NCI-H1092 treated with DMSO at 0.1 percent for 48 hours (cell line): ENCODE measurements at places on chromosomes 7 and 10.

- no peak for DNase-seq
These were observed 264.8 kb downstream of the KIF20B start for GRCh38 chr10:89966211-89966610.

GRCh38 chr10:77457266-77457665 is 180.3 kb downstream of the KCNMA1 start:
- DNase-seq: no peak

DNA sequence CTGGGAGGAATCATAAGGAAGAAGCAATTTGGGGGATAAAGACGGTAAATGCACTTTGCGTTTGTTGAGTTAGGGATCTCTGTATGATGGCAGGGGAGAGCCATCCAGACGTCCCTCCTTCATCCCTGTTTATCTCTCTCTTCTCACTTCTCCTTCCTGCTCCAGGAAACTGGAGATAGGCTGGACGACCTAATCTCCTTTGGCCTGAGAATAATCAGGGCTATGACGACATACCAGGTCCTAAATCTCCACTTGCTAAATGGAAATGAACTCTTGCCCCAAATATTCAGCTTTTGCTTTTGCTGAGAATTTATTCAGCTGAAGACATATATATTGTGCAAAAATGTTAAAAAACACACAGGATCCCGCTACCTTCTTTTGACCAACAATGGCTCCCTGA is 182.9 kb upstream of the INHBA start:
- DNase-seq: no peak

GRCh38 chr10:89156161-89156835 is 50.8 kb downstream of the CH25H start:
- DNase-seq: no peak

GRCh38 chr7:21651697-21652096 is 108.9 kb downstream of the DNAH11 start:
- no peak for DNase-seq

DNA sequence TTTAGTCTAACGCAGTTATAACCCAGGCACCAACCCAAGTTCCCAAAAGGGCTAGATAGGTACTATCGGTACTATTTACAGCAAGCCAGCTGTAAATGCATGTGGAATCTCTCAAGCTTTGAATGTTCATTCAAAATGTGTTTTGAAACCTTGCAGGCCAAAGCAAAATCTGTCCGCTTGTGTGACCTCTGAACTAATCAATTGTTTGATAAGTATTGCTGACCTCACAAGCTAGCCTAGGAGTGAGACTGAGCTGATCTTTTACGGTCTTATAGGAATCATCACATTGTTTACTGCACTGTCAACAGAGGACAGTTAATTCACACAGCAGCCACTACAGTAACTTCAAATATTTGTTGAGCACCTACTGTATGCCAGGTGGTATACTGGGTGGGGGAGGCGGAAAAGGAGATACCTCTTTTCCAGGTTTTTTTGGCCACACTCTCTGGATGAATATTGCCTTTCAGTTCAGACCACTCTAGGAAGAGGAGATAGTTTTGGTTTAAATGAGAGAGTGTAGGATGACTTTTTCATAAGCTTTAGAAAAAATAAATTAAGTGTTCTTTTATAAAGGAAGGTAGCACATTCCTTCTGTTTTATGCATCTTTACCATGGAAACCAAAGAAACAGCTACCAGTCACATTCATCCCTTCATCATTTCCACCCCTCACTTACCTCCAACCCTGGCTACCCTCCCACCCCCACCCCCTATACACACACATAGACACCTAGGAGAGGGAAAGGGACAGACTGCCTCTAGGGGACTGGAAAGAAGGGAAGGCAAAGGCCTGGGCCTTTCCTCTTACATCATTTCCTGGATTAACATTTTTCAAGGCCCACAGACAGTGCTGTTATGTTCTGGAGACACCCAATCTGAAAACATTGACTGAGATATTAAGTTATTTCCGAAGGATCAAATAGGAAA is 2.4 kb downstream of the PAPSS2 start:
- DNase-seq: no peak

DNA sequence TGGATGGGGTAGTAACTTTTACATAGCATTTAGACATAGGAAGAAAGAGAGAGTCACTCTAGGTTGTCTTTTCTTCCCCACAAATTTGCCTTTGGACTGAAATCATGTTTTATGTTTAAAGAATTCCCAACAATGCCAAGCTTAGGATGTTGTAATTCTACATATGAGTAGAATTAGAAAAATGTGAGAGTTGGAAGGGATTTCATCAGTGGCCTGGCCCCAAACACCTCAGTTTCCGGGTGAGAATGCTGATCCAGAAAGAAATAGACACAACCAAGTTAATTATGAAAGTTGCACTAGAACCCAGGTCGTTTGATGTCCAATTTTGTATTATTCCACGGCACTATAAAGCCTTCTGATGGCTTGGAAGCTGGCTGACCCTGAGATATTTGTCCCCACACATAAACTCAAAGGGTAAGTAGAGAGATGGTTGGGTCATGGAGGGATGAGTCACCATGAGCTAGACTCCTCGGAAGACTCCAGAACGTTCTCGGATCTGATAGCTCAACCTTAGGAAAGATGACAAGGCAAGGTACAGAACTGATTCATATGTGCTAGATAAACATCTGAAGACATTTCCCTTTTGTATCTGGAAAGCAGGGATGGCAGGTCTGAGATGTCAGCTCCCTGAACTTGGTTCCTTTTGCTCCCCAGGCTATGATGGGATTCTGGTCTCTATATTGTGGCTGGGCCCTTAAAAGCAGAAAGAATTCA is 48.8 kb upstream of the SLC35B4 start:
- no peak for DNase-seq

GRCh38 chr7:72447465-72448204 is 35.5 kb upstream of the CALN1 start:
- DNase-seq: no peak

GRCh38 chr10:7491949-7492659 is 81.3 kb upstream of the SFMBT2 start:
- no peak for DNase-seq

DNA sequence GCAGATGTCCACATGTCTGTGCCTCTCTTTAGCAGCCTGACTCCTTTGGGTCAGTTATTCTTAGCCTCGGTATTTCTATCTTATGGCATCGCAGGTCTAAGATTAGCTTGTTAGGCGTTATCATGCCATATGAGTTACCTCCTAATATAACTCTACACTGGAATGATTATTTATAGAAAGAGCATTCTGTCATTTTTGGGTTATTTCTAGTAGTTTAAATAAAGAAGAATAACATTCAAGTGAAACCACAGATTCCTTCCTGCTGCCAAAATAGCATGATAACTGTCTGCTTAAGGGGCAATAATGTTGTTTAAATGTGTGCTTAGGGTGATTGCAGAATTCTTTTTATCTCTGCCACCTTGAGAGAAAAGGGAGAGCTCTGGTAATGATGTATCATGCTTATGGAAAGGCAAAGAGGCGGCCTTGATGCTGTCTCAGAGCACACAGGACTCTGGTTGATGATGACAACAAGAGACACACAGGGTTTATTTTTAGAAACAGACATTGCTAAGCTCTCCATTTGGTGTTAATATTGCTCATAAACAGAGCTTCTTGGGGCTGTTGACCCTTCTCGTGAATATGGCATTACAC is 10.4 kb downstream of the HDAC9 start:
- DNase-seq: no peak

DNA sequence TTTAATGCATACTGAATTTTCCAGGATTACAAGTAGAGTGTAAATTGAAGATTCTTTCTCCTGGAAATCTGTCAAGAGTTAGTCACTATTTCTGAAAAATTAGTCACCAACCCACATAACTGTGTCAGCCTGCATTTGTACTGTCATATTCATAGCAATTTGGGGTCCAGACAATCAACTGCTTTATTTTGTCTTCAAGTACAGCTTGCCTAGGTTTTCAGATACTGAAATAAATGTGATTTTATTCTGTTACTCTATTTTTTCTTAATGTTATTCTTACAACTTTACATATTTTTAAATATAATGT is 55.1 kb downstream of the CUBN start:
- DNase-seq: no peak

- DNase-seq: no peak
These were observed 49.1 kb upstream of the GLCCI1 start for GRCh38 chr7:7919449-7919945.

- DNase-seq: peak; percentile 34
These were observed 38.4 kb upstream of the PLXNA4 start for GRCh38 chr7:132614428-132615318.

DNA sequence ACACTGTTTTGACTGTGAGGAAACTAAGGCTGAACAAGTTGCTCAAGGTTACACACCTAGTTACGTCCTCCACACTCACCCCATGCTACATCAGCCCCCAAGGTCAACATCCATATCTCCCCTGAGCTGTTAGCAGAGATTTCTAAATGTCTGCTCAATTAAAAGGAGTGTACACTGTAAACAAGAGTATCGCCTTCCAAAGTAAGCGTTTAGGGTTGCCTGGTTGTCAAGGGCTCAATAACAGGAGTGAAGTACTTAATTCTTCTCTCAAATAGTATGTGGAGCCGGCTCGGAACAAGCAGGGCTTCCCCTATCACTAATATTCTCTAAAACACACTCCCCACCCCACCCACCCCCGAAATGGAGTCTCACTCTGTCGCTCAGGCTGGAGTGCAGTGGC is 412.8 kb upstream of the GALNT17 start:
- peak; percentile 72 for DNase-seq

- DNase-seq: no peak
These were observed 7.6 kb downstream of the TCF7L2 start for GRCh38 chr10:112957640-112958092.

GRCh38 chr10:46999217-46999616 is 88.0 kb downstream of the PTPN20 start:
- DNase-seq: no peak

GRCh38 chr7:143436325-143436946 is 6.8 kb upstream of the TAS2R60 start:
- DNase-seq: no peak

GRCh38 chr10:12702215-12702770 is 299.2 kb downstream of the CCDC3 start:
- DNase-seq: no peak

DNA sequence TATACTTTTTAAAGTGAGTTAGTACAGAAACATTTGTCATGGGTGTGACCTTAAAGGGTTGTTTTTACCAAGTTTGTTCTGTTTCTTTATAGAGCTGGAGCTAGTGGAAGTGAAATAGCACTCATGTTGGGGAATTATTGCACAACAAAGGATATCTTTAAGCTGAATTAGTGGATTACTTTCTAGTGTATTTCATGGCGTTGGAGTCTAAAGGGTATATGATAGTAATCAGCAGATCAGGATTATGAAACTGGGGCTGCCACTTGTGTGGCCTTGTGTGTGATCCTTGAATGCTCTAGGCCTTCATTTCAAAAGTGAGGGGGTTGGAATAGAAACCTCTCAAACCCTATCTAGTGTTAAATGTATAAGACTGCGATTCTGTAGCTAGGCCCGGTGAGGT is 123.6 kb downstream of the LYZL1 start:
- DNase-seq: no peak

DNA sequence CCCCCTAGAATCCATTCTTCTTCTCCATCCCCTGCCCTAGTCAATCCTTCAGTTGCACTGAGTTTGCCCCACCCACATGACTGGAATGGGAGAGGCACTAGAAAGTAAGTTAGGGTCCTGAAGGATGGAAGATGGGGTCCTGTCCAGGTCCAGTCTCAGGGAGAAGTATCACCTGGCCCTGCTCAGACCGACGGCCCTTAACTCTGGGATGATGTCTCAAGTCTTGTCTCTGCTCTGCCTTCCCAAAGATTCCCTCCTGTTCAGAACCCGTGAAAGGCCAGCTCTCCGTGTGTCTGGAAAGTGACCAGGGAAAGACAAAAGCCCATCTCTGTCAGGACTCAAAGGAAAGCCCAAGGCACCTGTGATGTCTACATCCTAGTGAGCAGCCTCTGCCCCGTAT is 88.8 kb downstream of the OAT start:
- DNase-seq: no peak

- peak; percentile 68 for DNase-seq
These were observed 179.9 kb upstream of the NPVF start for GRCh38 chr7:25408012-25408687.

DNA sequence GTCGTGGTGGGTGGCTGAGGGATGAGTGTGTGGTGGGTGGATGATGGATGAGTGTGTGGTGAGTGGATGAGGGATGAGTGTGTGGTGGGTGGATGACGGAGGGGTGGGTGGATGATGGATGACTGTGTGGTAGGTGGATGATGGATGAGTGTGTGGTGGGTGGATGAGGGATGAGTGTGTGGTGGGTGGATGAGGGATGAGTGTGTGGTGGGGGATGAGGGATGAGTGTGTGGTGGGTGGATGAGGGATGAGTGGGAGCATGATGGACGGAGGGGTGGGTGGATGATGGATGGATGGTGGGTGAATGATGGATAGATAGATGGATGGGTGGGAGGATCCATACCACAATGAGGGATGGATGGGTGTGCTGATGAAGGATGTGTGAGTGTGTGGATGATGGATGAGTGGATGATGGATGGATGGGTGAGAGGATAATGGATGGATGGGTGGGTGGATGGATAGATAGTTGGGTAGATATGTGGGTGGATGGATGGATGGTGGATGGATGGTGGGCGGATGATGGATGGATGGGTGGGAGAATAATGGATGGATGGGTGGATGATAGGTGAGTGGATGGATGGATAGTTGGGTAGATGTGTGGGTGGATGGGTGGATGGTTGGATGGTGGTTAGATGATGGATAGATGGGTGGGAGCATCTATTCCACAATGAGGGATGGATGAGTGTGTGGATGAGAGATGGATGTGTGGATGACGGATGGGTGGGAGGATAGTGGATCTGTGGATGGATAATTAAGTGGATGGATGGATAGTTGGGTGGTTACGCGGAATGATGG is 266.8 kb downstream of the CELF2 start:
- DNase-seq: no peak

DNA sequence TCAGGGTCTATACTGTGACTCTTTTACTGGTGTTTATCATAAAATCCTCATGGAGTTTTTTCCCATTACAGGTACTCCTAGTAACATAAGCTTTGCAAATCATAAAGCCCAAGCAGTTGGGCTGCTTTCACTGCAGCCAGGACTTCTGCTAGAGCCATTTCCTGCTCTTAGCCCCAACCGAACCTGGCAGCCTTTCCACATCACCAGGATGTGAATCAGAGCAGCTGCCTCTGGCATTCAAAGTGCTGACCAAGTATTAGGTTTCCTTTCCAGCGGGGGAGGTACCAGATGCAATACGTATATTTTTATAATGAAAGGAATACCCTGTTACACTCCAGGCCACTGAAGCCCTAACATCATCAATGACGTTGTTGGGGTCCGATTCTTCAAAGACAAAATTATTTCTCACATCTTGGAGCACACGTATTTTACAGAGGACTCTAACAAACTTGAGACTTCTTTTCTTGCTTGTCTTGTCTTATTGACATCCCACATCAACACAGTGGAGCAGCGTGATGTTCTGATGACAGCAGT is 3.6 kb upstream of the HTR5A start:
- peak; percentile 94 for DNase-seq

- DNase-seq: no peak
These were observed 29.3 kb upstream of the FOXL3 start for GRCh38 chr7:260441-261281.
